ENCODE measurements at places on chromosomes 12 and 14. TPM values are rescaled to one million over a fixed set of nuclear protein-coding genes. Genes with fewer than 3 reads are reported as not detected.

DNA sequence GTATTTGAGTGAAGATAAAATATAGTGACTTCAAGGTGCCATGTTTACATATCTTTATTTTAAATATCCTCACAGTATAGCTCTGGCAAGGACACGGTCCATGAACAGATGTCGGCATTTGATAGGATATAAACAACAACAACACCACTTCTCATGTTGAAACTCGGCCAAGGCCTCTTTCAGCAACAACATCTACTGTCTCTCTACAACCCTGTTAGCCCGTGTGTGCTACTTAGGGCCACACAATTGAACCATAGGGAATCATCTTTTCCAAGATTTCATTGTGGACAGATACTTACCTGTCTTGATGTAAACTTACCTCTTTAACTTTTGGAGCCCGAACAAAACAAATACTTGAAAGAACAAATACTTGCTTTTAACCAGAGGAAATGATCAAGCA lies 168.7 kb upstream of the SSTR1 start:
- no peak for DNase-seq

DNA sequence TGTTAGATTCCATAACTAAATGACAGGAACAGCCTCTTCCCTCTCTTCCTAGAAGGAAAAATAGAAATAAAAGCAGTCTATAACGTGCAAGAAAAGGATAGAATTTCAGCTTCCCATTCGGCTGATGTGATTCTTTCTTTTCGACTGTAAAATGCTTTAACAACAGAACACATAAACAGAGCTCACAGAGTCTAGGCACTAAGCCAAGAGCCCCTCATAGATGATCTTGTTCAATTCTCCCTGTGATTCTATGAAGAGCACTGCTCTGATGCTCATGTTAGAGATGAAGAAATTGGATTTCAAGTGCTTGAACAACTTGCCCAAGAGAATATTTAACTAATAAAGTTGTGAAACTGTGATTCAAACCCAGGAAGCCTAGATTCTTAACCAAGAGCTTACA lies 232.7 kb downstream of the RPAP3 start:
- no peak for DNase-seq

DNA sequence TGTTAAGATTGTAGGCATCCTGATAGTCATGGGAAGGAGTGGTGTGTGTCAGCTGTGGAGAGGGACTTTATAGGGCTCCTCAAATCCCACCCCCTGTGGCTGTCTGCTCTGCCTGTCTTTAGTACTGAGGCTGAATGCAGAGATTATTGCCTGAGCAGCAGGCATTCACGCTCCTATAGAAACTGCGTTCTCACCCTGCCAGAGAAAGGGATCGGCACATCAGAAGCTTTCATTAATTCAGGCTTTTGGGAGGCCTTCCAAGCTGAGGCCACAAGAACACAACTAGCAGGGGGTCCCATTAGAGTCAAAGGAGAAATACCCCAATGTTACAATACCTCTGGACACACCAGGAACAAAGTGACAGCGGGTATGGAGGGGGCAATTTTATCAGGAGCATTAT lies 12.6 kb downstream of the KCNK10 start:
- no peak for DNase-seq

GRCh38 chr14:92315050-92315805 lies 7.7 kb upstream of the SLC24A4 start:
- no peak for DNase-seq

DNA sequence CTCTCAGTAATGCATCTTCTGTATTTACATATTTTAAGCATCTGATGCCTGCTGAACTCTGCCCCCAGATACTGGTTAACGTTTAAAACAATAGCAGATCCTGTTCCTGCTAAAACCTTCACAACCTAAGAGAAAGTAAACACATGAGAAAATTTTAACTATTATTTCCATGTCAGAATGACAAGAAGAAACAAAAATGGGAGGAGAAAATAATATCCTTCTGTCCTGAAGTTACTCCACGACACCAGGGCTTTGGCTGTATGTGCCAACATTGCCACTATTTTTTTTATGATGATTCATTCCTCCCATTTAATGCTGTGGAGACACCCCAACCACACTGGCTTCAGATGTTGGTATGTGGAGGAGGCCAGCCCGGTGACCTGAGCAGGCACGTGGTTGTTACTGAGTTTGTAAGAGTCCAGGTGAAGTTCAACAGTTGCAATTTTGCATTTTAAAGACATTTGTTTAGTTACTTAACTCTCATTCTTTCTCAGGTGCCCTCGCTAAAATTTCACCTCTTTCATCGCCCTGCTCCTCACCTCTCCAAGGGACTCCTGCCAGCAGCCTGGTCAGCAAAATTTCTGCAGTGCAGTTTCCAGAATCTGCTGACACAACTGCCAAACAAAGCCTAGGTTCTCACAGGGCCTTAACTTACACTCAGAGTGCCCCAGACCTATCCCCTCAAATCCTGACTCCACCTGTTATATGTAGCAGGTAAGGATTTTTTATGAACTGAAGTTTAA lies 65.5 kb upstream of the SLCO1C1 start:
- DNase-seq: peak; percentile 31

DNA sequence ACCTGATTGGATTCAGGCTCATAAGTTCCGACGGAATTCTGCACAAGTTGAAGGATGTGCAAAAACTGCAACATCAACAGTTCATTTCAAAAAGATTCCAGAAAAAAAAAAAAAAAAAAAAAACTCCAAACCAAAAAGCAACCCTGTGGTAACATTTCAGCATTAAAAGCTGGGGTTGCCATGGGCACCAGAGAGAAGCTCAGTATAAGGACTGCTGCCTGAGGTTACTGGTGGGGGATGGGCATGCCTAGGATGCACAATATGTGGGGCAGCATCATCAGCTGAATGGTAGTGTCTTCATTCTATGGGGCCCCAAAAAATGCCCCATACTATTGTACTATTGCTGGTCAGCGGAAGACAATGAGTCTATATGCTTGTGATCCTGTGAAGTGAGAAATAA lies 44.7 kb downstream of the MBIP start:
- DNase-seq: no peak

DNA sequence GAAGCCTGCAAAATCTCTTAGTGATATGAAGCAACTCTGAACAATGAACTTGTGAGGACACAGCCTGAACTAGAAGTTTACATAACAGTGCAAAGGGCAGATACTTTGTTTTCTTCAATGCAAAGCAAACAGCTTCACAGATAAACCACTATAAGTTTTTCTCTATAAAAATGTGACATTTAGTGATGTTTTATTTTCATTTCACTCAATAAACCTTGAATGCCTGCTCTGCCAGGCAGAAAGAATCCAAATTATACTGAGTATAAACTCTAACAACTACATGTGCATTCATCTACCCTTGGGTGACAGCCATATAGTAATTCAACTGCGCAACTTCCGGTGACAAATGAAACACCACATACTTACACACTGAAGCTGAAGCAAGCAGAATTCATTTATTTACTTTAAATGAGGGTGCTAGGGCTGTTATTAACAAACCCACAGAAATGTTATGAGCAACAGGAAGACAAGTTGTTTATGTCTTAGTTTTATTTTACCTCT lies 10.3 kb downstream of the DCP1B start:
- DNase-seq: no peak

- DNase-seq: no peak
Observed at GRCh38 chr14:22370084-22370847, 218.8 kb downstream of the DAD1 start.

DNA sequence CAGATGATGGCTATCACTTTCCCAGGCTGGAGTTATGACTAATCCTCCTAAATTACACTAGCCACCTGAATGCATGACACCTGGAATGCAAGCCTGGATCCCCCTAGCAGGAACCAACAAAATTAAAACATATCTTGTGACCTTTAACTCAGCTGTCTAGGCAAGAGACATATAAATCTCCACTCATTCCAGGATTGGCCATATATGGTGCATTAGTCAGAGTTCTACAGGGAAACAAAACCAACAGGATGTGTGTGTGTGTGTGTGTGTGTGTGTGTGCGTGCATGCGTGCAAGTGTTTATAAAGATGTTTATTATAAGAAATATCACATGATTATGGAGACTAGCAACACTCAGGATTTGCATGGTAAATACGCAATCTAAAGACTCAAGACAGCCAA lies 212.8 kb downstream of the KIF21A start:
- no peak for DNase-seq

DNA sequence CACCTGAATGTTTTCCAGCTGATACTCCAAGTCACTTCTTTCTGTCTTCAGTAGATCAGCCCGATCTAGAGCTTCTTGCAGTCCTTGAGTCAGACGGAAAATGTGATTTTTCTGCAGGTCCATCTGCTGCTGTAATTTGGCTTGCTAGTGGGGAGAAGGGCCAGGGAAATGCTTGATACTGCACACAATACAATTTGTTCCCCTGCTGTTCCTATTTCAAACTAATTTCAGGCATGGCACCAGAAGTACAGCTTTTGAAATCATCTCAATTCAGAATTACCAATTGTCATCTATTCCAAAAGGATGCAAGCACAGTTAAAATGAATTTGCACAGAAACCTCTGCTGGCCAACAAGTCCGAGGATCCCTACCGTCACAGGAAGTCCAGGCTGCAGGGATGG lies 53.4 kb downstream of the PRKAB1 start:
- no peak for DNase-seq

GRCh38 chr14:89936654-89937185 lies 17.8 kb downstream of the EFCAB11 start:
- peak; percentile 41 for DNase-seq

- DNase-seq: no peak
Observed at GRCh38 chr12:130214686-130215395, 52.6 kb downstream of the FZD10 start.

- no peak for DNase-seq
Observed at GRCh38 chr12:55673638-55674037, 34.1 kb downstream of the ITGA7 start.

DNA sequence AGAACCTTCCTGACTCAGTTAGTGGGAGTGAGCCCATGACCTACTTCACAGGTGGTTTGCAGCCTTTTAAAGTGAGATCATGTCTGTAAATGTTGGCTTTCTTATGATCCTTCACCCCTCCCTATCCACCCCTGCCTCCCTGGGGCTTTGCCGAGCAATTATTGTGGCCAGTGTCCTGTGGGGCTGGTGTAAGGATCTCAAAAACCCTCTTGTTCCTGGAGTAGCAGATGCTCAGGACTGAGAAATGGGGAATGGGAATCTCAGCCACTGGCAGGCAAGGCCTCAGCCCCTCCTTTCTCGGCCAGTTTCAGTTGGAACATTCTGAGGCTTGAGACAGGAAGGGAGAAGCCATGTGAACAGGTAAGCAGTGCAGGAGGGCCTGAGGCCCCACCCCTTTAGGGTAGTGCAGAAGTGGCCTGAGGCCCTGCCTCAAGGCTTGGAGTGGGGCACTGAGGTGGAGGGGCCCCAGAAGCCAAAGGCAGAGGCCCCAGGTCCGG lies 53.8 kb downstream of the PLEKHG3 start:
- no peak for DNase-seq

GRCh38 chr12:51077930-51078329 lies 5.5 kb downstream of the CSRNP2 start:
- no peak for DNase-seq

GRCh38 chr12:31315784-31316465 lies 10.0 kb downstream of the SINHCAF start:
- DNase-seq: no peak

- no peak for DNase-seq
Observed at GRCh38 chr12:109291117-109291516, 18.0 kb downstream of the FOXN4 start.

DNA sequence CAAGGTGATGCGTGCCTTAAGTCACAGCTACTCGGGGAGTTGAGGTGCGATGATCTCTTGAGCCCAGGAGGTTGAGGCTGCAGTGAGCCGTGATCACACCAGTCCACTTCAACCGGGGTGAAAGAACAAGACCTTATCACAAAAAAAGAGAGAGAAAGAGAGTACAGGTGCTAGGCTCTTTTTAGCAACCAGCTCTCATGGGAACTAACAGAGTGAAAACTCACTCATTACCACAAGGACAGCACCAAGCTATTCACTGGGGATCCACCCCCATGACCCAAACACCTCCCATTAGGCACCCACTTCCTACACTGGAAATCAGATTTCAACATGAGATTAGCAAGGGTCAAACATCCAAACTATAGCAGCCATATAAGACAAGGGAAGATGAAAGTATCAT lies 164.2 kb downstream of the NDUFA12 start:
- DNase-seq: no peak

DNA sequence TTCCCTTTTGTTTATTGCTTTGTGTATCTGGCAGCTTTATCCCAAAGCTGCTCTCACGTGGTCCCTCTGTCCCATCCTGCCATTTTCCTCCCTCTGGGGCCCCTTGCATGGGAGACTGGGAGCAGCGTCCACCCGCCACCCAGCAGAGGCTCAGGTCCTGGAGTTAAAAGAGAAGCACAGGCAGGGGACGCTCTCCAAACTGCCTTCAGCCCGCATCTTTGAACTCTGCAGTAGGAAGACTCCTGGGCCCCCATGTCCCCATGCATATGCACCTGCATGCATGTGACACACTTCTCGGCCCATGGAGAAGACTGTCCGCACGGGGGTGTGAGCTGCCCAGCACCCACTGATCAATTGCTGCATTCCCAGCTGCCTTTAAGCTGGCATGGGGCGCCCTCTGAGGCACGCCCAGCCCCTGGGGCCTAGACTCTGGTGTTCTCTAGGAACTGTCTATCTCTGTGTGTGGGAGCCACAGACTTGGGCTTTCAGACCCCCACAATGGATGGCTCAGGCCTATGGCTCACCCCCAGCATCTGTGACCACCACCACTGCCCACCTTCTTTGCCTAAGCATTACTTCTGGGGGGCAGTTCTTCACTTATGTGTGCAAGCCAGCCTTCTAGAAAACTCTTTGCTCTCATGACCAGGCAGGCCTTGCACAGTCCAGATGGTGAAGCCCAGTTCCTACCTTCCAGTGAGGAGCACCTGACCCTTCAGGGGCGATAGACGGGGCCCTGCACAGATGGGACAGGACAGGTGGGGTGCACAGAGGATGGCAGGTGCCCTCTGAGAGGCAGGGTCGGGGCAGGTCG lies 96.1 kb upstream of the DIO3 start:
- DNase-seq: no peak

DNA sequence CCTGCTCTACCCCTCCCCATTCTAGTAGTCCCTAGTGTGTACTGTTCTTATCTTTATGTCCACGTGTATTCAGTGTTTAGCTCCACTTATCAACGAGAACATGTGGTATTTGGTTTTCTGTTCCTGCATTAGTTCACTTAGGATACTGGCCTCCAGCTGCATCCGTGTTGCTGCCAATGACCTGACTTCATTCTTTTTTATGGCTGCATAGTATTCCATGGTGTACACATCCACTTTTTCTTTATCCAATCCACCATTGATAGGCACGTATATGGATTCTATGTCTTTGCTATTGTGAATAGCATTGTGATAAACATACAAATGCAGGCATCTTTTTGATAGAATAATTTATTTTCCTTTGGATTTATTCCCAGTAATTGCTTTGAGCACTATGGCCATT lies 327.7 kb downstream of the DUSP6 start:
- DNase-seq: no peak

MIPOL1 gene
- total RNA-seq: 13.0 TPM

PRR4 gene
- total RNA-seq: 0.17 TPM

TEAD4 gene
- total RNA-seq: 24.7 TPM

KLRC2 gene
- not detected for total RNA-seq

COL2A1 gene
- total RNA-seq: not detected

TUBA1A gene
- total RNA-seq: 821 TPM

ACSM4 gene
- total RNA-seq: not detected

GRIP1 gene
- total RNA-seq: 0.17 TPM

FOXM1 gene
- total RNA-seq: 32.9 TPM

OVCH1 gene
- total RNA-seq: not detected

PIANP gene
- not detected for total RNA-seq

GPN3 gene
- total RNA-seq: 19.9 TPM
